ENCODE measurements at places on chromosomes 2 and 18.

DNA sequence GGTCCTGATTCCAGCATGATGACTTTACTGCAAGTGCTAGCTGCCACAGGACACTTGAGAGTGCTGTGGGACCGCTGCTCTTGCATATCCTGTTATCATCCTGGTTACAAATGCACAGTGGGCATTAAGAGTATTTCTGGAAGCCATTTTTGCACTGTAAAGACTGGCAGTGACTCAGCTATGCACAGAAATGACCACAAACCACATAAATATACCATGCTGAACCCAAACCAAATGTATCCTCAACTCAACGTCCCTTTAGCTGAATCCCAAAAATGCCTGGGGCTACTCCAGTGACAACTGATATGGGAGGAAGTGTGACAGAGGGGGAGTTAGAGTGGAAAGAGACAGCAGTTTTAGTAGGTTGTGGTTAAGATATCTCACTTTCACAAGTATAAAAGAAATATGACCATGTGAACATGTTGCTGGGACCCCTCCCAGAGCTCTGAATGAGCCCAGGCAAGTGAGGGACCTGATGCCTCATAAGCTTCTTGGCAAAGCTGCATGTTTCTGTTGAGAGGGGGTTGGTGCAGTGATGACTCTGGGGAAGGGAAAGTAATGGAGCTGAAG lies 37.3 kb downstream of the RHBDD1 start:
- no peak for DNase-seq

DNA sequence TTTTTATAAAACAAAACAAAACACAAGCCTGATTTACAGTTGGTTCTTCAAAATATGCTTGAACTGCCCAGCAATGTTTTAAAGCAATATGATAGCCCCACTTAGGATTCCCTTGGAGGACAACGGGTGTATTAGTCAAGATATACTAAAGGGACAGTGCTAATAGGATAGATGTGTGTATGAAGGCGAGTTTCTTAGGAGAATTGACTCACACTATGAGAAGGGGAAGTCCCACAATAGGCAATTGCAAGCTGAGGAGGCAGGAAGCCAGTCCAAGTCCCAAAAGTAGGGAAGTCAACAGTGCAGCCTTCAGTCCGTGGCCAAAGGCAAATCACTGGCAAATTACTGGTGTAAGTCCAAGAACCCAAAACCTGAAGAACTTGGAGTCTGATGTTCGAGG lies 167.9 kb downstream of the CBLN2 start:
- DNase-seq, result no peak

DNA sequence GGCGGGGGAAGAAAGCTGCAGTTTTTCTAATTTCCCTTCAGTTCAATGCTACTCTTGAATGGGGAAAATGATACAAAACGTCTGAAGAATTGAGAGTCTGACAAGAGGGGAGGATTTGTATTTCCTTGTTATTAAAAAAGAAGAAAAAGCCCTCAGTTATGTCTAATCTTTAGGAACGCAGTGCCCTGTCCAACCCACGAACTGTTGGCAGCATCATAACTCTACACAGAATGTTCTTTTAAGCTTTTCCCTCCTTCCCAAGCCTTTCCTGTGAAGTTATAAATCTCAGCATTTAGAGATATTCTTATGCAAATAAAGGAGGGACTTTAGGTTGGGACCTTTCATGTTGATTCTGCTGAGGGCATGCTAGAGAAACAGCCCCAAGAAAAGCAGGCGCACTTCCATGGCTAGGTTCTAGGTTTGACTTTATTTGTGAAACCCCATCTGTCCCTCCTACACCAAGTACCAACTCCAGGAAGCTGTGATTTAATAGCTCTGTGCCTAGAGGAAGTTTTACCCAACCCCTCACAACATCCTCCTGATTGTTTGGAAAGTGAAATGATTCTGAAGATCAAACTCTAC lies 288.6 kb downstream of the SETBP1 start:
- DNase-seq, result no peak

DNA sequence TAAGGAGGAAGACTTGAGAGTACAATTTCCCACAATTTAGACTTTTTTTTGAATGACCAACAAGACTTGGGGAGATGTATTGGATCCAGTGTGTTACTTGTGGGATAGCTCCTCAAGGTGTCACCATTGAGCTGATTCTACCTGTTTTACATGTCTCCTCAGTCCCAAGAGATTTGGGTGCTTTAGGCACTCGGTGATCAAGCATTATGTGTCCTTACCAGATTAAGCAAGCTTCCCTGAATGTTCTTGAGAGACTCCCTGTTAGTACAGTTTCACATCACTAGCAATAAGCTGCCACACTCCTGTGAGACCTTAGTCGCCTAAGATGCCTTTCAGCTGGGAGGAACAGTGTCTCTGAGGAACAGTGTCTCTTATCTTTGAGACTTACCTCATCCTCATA lies 384.3 kb upstream of the SYT4 start:
- DNase-seq, result peak; percentile 46

- peak; percentile 63 for DNase-seq
Measured at GRCh38 chr2:215793747-215794595, 219.4 kb downstream of the MREG start.

DNA sequence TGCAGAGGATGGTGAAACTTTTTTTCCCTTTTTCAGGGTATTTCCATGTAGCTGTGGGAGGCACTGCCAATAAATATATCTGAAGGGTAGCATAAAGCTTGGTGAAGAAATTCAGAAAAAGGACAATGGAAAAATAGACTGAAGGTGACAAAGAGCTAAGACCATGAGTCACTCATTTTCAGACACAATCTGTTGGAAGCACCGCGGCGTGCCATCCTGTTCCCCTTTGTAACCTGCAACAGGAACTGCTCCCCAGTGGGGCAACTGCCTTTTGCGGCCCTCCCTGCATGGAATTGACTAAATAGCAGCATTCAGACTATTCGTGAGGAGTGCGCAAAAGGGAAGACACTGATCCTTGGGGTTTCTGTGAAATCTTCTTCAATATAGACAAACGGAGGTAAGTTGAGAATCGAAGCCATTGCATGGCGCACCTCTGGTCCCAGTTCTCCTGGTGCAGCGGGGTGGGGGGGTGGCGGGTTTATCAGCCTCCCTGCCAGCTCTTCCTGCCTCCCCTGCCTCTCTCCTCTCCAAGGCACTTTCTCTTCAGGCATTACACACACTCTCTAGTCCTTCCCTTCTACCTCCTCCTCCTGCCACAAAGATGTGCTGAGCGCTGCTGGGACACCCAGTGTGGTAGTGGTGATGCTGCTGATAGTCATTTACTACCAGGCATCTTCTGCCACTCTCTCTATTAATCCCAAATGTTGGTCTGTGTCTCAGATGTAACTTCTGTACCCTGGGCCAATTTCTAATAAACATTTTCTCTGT lies 126.2 kb upstream of the TMEM200C start:
- no peak for DNase-seq

GRCh38 chr2:134208825-134209224 lies 45.0 kb upstream of the MGAT5 start:
- no peak for DNase-seq

- peak; percentile 93 for DNase-seq
Measured at GRCh38 chr2:45771261-45771660, 119.8 kb downstream of the PRKCE start.

Measured in muscle of back (tissue), 13 donors.